ENCODE measurements at places on chromosomes 12 and 14.

DNA sequence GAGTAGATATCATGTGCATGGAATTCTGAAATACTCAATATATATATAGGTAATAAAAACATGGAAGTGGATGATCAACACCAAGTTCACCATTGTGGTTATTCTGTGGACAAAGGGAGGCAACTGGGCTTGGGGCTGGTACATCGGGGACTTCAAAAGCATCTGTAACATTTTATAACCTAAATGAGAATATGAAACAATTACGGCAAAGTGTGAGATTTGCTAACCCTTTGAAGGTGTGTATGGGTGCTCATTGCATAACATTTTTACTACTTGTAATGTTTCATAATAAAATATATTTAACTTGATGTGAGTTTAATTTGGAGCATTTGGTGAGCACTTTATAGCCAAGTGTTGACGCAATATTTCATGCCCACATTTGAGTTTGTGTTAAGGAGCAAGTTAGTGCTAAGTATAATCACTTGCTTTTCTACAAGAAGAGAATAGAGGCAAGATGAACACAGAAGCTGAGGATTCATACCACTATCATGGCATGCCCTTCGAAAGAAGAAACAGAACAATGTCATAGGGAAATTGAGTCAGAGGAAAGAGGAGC is 109.3 kb downstream of the NTN4 start:
- no peak for DNase-seq

DNA sequence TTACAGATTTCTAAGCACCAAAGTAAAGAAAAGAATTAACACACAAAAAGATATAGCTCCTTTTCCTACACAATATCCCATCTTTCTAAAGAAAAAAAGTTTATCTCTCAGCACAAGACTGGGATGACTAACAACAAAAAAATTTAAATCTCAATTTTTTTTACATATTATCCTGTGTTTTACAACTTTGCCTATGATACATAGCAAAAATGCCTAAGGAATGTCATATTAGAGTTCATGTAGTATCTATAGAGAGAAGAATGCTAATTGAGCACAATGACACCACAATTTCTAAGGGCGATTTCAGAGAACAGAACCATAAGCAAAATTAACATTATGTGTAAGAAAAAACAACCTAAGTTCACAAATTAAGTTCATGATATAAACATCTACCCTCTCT is 16.3 kb downstream of the C2CD5 start:
- no peak for DNase-seq

- no peak for DNase-seq
Measured at GRCh38 chr12:45658020-45658419, 71.5 kb upstream of the ARID2 start.

DNA sequence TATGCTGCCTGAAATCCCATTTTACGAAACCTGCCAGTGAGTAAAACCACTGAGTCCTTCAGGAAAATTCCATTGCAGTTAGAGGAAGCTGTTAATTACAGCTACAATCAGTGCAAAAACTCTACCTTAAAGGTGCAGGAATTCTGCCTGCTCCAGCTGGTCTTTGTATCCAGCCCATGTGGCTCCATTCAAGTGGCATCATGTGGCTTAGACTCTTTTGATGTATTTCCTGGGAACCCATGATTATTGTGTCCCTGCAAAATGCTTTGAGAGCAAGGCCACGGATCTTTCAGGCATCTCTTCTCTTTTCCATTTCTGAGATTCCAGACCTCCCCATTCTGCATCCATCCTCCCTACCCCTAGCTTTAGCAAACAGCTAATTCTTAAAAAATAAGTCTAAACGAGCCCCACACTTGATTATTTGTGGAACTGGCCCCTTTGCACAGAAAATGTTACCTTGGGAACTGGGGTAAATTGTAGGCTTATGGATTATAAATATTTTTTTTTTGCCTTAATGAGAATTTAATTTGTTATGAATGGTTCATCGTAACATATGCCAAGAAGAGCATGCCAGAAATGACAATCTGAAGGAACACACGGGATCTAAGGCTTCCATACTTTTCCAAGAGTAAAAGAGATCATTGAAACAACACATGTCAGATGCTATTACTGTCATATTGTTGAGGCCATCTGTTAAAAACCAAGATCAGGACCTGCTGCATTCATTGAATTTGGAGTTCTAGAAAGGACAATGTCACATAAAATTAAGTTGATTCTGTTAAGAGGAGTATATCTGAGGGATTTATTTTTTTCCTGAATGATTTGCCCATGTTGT is 144.6 kb downstream of the TPH2 start:
- DNase-seq, result no peak

GRCh38 chr12:26514364-26514763 is 318.6 kb downstream of the ITPR2 start:
- peak; percentile 59 for DNase-seq

DNA sequence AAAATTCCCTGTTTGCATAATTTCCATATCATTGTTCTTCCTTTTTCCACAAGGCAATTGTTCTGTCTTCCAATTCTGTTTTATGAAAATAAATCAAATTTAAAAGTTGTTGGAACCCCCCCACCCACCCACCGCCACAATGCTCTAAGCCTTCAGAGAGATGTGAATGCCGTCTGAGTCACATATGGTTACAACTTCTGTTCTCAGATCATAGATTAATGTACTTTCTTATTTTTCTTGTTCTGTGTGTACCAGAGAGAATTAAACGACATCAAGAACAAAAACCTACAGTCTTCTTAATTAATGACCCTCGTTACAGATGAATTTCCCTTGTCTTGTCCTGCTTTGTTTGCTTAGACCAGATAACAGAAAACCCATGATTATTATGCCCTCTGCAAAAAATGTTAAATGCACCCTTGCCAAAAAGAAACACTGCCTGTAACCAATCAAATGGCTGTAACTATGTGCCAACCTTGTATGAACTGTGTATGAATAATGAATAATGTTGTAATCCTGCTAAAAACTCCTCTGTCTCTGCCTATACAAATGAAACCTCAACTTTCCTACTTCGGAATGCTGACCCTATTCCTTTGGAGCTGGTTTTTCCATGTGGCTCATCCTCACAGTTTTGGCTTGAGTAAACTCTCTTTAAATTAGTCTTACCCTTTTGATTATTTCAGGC is 14.0 kb downstream of the OR6S1 start:
- no peak for DNase-seq

DNA sequence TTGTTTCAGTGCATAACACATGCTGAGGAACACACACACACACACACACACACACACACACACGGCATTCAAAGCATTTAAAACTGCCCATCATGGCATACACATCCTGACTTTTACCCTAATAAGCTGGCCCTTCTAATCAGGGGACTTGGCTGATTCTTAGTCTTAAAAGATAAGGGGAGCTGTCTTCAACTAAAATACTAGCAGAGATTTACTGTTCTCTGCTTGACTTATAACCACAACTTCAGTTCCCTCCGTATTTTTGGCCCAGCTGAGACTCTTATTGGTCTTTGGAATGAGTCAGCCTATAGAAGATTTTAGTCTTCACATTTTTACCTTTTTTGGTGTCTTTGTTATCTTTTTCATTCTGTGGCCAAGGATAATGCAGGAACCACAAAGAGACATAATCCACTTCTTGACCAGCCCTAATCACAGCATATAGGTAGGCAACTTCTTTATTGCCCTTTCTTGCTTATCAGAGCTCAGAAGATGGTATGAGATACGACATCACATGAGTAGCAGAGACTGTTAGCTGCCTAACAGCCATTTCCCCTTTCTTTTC is 25.1 kb upstream of the SLC8A3 start:
- no peak for DNase-seq

DNA sequence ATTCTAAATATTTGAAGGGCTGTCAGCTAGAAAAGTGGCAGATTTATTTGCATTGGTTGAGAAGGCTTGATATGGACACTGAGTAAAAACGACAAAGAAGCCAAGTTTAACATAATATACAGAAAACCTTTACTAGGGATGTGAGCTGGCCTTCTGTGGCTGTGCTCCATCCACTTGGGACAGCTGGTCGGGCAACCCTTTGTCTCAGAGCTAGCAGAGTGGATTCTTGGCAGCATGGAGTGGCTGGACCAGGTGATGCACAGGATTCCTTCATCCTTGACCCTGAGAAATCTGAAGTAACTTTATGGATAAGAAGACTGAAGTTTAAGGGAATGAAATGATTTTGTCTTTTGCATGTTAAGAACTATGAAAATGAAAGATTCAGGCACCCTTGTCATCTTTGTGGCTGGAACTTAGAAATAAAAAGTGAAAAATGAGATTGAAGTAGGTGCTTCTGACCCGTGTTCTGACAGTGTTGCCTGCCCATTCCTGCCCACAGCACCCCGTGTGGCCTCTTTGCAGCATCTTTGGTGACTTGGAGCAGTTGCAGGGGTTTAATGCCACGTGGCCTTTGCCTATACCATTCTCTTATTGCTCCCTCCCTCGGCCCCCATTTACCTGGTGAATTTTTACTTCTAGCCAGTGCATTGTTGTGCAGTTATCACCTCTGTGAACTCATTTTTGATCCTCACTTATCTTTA is 32.6 kb downstream of the PELI2 start:
- no peak for DNase-seq

DNA sequence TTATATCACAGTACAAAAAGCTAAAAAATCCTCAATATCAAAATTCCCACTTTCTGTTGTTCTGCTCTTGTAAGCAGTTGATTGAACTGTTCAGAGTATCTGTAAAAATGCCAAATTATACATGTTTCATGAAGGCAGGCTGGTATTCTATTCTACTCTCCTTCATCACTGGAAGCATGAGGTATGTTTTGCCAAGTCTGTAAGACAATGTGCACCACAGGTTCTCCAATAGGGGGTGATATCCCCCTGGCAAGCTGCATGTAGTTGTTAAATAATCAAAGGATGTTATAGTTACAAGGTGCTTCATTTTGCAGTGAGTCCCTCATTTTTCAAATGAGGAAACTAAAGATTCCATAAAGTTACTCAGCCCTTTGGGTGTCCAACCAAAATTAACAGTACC is 15.1 kb upstream of the NEK9 start:
- no peak for DNase-seq

DNA sequence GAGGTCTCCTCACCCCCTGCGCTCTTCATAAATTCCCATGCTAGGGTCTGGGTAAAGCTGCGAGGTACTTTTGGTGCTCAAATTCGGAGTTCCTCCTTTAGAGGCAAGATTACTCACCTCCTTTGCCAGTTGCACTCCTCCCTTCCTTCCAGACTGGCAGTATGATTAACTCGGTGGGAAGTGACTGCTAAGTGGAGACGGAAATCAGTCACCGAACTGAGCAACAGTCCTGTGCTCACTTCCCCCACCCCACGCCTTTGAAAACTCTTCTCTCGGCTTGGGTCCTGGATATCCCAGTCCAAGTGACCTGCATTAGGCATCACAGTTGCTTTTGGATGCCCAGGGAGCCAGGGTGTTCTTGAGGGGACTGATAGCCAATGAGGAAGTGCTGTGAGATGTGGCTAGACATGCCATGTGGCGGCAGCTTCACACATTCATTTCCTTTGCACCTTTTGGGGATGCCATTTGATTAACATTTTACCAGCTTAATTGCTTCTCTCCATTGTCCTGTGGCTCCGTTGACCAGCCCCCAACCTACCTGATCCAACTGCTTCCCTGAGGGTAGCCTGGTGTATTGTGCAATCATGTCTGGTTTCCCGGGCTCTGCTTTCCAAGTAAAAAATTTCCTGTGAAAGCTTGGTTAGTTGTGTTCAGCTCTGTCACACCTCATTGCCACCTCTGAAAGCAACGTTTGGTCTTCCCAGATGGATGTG is 840 bp downstream of the PNP start:
- no peak for DNase-seq

DNA sequence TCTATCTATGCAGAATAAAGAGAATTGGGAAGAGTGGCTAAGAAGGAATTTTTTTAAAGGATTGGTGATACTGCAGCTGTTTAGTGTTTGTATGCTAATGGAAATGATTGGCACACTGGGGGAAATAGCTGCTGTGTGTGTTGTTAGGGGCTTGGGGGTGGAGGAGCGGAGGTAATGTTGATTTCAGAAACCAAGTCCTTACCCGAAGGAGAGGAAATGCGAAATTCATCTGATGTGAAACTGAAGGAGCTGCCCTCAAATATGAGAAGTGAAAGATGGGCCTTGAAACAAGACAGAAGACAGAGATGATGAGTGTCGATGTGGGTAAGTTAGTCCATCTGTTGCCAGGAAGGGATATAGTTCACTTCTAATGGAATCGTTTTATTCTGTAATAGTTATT is 21.2 kb upstream of the RNASE12 start:
- no peak for DNase-seq

- DNase-seq, result peak; percentile 41
Measured at GRCh38 chr14:52951681-52952554, 1.1 kb upstream of the FERMT2 start.

DNA sequence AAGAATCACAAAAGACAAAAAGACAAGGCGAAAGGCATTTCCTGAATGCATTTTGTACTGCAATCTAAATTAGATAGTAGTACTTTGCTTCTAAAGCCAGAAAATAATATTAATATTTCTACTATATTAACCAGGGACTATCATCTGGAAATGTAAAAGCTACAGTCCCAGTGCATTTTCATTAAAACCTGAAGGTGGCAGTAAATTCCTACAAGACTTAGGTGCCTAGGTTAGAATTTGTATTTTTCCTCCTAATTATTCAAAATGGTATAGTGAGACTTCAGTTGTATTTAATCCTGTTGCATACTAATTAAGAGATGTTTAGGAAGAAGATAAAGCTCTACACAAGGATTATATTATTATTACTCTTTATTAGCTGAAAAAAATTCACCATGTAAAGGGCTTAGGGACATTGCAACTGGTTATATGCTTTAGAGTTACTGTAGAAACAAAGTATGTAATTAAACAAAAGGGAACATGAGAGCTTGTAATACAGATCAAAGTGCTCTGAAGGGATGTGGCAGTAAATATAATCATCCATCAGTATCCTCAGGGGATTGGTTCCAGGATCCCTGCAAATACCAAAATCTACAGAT is 53.6 kb downstream of the BRMS1L start:
- DNase-seq, result no peak

Data from left lung (tissue), 14 donors.